ENCODE measurements at places on chromosomes 2 and 18.

- no peak for DNase-seq
These were observed 157.2 kb downstream of the MAP2 start for GRCh38 chr2:209581040-209581439.

GRCh38 chr2:4354678-4355077, 651.3 kb downstream of the DCDC2C start:
- DNase-seq: no peak

- no peak for DNase-seq
These were observed 470.7 kb downstream of the LPIN1 start for GRCh38 chr2:12217175-12217574.

- DNase-seq: no peak
These were observed 293.4 kb upstream of the CHST9 start for GRCh38 chr18:27478459-27478858.

DNA sequence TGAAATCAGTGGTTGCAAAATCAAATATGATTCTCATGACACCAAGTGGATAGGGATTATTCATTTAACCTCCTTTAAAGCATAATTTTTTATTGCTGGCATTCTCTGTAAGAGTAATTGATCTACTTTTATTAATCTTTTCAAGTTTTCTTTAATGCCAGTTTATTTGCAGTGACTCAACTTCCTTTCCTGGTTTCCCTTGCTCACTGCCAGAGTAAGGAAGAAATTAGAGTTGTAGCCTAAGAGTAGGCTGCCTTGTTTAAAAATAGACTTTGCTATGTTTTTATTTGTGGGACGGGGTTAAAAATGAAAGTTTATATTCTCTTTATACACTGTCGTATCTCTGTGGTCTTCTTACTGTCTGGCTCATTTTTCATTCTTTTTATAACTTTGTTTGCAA, 148.6 kb downstream of the WDR7 start:
- DNase-seq: no peak

DNA sequence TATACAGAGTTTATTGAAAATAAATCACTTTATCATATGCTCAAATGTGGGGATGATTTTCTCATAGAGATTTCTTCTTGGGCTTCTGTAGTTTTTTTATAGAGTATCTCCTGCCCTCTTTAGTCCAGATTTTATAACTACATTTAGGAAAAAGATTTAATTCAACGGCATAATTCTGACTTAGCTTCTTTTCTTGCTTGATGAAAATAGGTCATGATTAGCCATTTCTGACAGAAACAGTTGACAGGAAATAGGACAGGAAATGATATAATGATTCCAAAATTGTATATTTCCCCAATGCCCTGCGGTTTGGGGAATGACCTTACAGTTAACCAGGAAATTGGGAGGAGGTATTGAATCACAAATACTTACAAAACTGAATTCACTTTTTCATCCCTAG, 1531.9 kb upstream of the ACVR2A start:
- DNase-seq: peak; percentile 7

DNA sequence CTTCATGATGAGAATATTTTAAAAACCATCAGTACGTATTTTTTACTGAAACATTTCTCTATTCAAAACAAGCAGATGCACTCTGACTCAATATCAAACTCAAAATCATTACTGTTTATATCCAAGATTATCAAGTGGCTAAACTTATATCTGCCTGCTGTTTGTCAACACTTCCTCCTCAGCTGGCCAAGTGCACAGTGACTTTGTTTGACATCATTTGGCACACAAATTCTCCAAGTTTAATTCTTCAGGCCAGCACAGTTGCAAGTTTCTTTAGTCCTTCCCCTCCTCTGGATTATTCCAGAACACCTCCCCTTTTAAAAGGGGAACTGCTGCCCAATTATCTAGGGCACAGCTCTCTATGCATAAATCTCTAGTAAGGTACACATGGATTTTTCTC, 346.6 kb downstream of the FSIP2 start:
- no peak for DNase-seq

GRCh38 chr2:6554466-6554865, 311.2 kb downstream of the CMPK2 start:
- DNase-seq: no peak

DNA sequence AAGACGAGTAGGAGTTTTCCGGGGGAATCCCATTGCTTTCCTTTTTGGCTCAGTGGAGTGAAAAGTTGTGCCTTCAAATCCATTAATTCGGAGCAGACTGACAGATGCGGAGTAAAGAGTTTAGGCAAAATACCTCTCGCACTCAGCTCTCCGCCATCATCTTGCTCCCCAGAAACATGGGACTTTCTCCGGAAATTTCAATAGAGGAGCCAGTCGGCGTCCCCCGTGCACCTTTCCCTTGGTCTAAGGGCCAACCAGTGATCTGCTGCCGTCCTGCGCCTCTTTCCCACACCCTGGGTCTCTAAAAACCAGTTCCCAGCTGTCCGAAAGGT, 318 bp downstream of the TYW5 start:
- no peak for DNase-seq

- DNase-seq: no peak
These were observed 72.8 kb upstream of the DTNA start for GRCh38 chr18:34637094-34637801.

DNA sequence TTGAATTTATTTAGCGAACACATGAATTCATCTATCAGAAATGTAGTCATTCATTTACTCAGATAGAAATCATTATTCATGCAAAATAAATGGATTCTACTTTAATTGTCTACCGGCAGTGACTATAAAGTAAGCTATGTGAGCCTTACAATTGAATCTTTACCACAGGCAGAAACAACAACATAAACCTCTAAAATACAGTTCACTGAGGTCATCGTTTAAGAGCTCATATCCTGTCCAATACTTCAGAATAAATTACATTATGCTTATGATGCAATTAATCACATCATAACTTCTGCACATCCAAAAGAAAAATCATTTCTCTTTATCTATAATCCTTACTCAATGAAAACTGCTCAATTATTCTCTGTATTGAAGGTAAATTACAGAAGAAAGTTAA, 244.7 kb downstream of the HNMT start:
- no peak for DNase-seq

Measured in NCI-H226 (cell line).